Fibroblast of skin of abdomen (primary cell): ENCODE measurements at places on chromosomes 3 and 15.

DNA sequence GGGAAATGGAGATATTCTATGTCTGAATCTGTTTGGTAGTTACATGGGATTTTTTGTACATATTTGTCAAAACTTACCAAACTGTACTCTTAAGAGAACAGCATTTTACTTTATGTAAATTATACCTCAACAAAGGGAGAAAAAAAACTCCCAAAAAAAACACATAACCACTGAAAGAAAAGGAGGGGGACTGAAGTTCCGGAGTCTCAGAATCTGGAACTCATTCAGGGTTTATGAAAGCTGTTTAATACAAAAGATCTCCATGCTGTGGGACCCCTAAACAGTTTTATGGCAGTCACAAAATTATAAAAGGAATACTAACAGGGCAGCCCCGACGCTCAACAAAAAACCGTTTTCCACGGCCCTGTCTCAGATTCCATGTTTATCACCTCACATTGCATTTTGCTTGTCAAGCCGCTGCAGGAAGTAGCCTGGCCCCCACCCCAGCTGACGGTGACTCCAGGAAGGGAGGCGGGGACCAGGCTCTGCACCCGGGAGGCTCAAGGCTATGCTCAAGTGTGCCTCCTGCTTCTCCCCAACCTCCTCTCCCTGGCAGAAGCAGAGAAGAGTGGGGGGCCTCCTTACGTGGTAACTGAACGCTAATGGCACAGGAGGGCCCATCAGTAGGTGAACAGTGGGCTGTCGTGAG is 29.3 kb downstream of the RFT1 start:
- no peak for DNase-seq

DNA sequence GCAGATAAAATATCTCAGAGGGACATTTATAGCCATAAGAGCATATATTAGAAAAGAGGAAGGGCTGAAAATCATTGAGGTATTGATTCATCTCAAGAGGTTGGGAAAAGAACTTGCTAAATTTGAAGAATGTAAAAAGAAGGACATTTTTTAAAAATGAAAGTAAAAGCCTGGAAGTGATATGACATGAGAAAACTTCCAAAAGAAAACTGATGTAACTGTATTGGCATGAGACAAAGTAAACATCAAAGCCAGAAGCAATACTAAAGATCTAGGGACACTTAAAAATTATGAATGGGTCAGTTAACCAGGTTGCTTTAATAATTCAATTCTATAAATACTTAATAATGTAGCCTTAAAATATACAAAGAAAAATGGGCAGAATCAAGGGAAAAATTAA is 31.9 kb downstream of the CEP63 start:
- peak; percentile 24 for DNase-seq

DNA sequence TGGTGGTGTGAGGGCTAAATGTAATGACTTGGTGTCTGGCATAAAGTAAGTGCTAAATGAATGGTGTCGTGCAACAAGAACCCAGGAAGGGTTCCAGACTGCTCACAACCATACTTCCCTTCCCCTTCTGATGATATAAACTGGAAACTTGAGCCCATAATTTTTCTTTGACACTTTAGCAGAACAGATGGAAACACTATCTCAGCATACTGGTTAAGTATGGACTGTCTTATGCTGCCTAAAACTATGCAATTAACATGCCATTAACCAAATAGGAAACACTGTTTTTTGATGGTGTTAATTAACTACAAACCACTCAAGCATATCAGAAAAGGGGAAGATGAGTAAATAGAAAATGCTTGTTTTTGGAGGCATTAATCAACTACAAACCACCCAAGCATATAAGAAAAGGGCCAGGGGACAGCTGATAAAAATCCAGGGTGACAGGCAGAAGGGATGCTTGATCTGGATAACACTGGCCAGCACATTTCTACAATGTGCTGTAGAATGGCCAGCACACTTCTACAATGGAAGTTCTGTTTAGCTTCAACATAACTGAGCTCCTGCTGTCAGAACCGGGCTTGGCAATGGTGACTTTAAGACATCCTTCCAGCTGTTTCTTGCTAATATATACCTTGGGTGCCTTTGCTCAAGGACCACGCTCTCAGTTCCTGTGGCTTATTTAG is 85.5 kb upstream of the FAM3D start:
- DNase-seq: no peak

- DNase-seq: peak; percentile 64
Observed at GRCh38 chr15:71199384-71200351, 84.4 kb downstream of the THSD4 start.

DNA sequence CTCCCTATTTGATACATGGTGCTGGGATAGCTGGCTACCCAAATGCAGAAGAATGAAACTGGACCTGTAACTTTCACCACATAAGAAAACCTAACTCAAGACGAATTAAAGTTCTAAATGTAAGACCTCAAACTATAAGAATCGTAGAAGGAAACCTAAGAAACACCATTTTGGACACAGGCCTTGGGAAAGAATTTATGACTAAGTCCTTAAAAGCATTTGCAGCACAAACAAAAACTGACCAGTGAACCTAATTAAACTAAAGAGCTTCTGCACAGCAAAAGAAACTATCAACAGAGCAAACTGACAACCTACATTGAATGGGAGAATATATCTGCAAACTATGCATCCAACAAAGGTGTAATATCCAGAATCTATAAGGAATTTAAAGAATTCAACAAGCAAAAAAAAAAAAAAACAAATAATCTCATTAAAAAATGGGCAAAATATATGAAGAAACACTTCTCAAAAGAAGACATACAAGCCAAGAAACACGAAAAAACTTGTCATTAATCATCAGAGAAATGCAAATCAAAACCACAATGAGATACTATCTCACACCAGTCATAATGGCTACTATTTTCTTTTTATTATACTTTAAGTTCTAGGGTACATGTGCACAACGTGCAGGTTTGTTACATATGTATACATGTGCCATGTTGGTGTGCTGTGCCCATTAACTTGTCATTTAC is 37.0 kb downstream of the HDGFL3 start:
- DNase-seq: no peak

DNA sequence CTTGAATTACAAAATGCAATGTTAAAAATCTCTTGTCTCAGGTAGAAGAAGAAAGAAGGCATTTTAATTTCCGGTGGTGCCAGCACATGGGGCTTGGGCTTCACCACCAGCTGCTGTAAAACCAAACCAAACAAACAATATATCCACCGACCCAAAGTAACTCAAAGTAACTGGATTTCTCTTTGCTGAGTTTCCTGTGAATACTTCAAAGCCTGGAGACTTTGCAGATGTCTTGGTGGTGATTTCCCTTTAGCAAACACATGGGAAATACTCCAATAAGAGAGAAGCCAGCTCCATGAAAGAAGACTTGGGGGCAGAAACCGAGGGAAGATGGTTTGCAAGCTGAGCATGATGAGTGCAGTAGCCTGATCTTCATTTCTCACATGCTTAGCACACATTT is 62.6 kb downstream of the EIF4E3 start:
- DNase-seq: no peak

- no peak for DNase-seq
Observed at GRCh38 chr3:50602595-50603191, 8.9 kb downstream of the CISH start.

DNA sequence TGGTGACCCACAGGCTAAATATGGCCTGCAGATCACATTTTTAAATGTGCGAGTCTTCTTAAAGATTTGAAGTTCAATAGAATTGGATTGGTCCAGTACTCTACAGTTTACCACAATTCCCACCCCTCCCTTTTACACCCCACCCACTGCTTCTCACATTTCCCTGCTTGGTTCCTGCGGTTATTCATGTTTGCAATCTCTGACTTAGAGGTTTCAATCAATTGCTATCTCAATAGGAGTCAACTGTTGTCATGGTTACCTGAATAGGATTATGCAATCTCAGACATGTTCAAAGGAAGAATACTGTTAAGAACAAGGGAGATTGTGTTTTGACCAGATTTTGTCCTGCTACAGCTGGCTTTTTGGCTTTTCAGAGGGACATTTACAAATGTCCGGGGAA is 4.9 kb upstream of the C3orf49 start:
- DNase-seq: peak; percentile 17

DNA sequence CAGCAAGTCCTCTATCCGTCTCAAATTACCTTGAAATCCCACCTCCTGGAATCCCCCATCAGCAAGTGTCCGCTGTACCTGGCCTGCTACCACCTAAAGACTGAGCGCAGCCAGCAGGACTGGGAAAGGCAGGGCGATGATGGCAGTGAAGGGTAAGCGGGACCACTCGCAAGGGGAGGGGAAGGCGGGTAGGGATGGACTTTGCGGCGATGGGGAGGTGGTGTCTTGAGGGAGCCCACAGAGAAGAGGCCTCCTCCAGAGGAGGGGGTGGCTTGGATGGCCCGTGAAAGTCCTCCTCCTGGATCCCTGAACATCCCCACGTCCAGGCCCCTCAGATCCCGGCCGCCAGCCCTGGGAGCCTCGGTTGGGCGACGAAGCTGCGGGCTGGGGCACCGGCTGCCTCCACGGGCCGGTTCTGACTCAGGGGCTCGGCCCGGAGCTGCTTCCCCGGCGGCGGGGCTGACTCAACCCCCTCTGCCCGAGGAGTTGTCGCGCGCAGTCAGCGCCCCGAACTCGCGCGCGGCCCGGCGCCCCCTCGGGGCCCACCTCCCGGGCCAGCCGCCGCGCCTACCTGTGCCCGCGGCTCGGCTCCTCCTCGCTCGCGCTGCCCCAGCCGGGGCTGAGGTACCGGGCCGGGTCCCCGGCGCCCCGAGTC is 512 bp downstream of the LARP6 start:
- no peak for DNase-seq

DNA sequence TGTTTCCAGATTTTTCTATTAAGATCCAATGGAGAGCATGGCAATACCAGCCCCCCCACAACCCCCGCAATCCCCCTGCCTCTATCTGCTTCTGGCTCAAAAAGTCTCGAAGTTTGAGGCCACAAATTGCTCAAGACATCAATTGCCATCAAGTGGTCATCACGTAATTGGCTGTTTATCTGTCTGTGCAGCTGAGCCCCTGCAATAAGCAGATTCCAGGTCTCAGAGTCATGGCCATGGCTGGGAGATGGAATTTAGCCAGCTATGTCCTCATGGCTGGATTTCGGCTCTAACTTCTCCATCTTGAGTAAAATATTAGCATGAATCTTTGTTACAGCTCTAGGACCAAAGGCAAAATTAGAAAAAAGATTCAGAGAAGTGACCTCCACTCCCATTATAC is 22.7 kb downstream of the SSUH2 start:
- DNase-seq: peak; percentile 92

GRCh38 chr3:45771831-45772230 is 24.5 kb downstream of the SLC6A20 start:
- no peak for DNase-seq

DNA sequence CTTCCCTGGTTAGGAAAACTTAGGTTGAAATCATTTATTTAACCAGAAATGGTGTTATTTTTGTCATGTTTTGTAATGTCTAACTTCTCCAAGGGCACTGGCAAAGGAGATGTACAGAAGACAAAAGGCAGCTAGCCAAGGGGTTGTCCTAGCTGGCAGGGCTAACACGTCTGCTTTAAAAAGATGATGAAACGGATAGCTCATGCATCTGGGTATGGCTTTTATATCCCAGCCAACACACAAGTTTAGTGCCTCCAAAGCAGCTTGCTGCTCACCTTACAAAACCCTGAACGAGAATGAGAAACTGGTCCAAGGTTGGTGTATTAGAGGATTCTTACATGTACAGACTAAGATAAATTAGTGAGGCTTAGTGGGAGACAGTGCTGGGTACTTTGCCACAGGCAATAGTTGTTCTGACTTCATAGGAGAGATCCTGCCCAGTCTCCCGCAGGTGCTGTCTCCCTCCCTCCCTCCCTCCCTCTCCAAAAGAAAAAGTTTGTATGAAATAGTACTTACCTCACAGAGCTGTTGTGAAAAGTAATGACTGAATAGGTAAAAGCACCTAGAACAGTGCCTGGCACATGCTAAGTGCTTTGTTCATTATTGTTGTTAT is 47.8 kb downstream of the KCNMB2 start:
- DNase-seq: no peak

DNA sequence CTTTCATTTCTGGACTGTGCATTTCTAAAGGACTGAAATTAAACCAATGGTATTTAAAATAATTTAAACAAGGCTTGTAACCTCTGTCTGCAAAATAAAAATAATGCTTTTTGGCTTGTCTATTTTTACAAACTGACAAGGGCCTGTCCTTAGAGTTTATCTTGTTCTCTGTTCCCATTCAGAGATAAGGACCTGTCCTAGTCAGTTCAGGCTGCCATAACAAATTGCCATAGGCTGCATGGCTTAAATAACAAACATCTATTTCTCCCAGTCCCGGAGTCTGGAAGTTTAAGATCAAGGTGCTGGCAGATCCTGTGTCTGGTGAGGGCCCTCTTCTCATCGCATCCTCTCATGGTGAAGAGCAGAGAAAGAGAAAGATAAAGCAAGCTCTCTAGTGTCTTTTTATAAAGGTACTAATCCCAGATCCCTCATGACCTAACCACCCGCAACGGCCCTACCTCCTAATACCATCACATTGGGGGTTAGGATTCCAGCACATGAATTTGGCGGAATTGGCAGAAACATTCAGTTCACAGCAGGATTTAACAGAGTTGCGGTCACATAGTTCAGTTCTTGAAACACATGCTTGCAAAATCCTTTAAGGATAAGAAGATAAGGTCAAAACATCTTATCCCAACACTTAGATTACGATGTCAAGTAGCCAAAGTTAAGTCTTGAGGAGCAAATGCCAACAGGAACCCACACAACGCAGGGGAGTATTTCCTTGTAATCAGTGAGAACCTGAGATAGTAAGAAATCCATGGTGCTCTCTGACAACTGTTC is 17.8 kb downstream of the KBTBD8 start:
- no peak for DNase-seq

DNA sequence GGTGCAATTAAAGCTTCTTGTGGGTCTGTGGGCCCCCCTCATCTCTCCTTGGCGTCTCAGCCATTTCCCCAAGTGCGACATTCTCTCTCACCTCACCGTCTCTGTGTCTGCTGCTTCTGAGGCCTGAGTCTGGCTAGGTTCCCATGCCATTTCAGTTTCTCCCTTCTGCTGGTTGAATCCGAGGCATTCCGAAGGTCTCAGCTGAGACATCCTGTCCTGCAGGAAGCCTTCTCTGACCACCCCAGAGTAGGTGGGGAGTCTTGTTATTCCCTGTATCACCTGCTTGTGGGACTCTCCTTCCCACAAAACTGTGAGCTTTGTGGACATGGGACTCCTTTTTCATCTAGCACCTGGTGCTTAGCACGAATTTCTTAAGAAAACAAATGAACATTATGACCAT is 78.3 kb downstream of the ASB7 start:
- DNase-seq: no peak

DNA sequence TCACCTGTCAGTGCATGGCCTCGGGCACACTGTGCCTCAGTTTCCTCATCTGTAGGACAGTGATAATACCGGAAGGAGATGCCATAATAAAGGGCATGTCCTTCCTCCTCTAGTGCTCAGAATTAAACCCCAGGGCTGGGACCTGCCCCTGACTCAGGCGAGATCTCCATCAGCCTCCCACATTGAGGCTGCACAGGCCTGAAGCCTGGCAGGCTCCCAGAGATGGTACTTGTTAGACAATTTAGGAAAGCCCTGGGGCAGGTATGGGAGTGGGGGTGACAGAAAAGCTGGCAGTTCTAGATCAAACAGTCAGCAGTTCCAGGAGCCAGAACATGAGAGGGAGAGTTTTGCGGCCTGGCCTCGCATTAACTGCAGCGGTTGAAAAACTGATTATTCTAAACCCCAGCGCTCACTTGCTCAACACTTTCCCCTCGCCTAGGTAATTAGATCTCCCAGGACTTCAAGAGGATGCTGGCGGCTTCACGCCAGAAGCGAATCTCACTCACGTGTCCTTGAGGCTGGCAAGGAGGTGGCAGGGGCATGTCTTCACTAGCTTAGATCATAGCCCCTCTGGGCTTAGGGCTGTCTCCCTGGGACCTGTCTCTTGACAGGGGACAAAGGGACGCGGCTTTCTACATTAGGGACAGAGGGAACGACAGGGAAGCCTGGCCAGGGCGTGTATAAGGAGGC is 73.1 kb downstream of the ATP2B2 start:
- no peak for DNase-seq
